ENCODE measurements at places on chromosomes 2 and 18.

DNA sequence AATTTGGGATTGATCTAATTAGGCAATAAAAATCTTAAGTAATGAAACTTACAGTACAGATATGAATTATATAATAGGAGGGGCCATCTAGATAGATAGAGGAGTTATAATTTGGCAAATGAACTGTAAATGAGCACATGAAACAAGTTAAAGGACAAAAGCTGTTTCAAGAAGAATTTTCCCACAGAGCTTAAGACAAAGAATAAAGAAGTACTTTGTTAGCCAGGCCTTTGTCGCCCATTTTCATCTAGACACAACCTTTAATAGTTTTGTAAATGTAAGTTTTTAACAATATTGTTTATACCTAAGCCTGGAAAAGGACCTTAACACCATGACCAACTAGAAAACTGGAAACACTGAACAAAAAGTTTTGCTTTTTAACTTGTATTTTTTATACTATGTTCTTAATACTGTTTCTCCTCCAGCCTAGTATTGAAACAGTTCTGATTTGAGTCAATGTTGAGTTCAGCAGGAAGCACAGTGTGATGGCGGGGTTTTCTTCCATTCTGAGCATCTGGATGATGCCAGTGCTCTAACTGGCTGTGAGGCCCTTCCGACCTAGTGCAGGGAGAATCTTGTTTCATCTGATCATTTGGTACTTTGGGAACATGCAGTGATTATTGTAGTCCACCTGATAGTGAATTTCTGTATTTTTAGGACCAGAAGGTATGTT lies 37.6 kb downstream of the FARP2 start:
- DNase-seq = no peak

DNA sequence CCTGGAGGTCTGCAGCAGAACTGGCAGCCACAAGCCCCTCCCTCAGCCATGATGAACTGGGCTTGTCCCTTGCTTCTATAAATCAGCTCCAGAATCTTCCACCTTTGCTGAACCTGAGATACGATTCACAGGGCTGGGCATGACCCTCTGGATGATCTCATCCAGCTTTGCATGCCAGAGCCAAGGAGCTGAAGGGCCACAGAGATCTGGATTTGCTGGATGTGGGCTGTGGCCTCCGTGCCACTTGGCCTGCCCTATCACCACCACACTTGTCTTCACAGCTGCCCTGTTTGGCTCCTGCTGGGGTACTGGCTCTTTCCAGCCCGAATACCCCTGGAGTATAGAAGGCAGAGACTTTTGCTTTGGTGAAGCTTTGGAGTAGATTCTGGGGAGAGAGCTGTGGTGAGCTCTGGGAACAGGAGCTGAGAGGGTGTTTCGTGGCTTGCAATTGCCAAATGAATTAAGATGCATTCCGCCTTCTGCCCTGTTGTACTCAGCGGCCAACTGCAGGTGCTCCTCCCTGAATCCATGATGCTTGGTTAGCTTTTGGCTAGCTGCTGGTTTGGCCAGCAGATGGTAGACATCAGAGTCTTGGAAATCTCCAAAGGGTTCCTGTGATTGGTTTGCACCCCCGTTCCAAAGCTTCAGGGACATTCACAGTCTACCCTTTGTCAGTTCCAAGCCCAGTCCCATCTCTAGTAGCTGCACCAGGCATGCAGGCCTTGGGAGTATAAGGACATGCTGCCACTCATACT lies 30.9 kb upstream of the GIGYF2 start:
- DNase-seq = no peak

DNA sequence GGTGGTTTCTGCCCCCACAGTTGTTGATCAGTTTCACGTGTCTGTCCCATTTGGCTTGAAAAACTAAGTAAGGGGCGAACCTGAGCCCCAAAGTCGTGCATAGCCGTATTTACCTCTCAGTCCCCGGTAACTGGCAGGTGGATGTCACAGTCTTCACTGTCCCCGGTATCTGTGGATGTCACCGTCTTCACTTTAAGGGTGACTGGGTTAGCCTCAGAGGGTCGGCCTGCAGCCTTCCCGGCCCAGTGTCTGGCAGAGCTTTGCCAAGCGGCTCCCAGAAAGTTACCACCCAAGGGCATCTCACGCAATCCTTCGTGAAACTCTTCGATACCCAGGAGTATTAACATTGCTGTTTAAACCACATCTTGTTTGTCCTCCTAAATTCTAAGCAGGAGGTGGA lies 125.3 kb upstream of the CTDP1 start:
- no peak for DNase-seq

DNA sequence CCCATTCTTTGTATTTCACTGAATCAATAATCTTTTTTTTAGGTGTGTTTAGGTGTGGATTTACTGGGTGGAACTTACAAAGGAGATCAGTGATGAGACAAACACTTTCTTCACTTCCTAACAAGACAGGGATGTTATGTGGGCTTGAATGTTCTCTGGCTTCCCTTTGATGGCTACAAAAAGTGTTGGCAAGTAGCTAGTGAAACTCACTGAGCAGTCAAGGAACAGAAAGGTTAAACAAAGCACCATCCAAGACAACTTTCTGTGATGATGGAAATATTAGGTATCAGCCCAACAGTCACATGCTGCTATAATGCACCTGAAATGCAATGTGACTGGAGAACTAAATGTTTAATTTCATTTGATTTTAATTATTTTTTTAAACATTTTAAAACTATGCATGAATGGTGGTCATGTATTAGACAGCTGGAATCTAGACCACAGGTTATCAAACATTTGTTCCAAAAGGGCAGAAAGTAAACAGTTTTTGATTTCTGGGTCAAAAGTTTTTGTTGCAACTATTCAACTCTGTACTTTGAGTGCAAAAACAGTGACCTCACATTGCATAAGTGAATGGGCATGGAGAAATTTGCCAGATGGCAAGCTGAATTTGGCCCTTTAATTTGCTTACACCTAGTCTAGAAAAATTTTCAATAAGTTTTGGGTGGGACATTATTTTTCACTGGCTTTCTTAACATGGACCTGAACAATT lies 1272.7 kb upstream of the TMEFF2 start:
- DNase-seq = no peak

DNA sequence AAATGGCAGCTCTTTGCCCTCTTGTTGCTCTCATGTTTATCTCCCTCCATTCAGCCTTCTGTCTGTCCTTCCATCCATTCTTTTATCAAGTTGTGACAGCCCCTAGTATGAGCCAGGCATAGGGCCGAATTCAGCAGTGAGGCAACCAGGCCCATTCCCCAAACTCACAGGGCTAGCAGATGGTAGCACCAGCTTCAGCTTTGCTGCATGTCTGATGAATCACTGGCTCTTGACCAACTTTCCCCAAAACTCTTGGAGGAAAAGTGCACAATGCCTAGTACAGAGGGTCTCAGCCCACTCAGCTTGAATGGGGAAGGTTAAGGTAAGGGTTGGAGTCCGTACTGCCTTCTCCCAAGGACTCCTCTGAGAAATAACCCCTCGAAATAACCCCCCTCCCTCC lies 35.7 kb downstream of the NPAS2 start:
- DNase-seq = no peak

DNA sequence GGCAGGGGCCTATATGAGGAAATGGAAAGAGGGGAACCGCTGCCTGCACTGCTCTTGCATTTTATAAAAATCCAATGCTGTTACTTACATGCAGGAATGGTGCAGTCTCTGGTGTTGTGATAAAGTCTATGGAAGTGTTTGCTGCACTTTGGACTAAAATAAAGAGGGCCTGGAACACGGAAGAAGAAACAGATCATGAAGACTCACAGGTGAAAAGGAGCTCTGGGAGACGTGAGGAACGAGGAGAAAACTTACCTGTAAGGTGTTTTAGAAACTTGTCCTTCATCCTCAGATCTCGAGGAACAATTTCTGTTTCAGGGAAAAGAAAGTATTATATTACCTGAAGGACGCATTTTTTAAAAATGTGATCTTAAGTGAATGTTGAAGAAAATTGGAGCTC lies 1.9 kb downstream of the ALKAL2 start:
- DNase-seq = no peak

- no peak for DNase-seq
Measured at GRCh38 chr2:105774781-105775337, 30.1 kb downstream of the NCK2 start.

DNA sequence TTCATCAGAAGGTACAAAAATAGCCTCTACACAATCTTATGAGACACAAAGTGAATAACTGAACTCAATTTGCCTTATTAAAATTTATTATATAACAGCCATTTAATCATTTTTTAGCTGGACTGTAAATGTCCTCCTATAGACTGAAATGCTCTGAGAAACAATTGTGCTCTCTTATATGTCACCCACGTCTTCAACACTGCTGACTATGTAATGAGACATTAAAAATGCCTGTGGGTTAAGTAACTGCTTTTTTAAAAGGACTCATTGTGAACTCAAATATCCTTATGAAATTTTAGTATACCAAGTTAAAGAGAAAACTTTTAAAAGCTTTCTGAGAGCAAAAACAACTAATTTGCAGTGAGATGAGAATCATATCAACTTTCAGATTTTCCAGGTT lies 10.4 kb upstream of the GALNT1 start:
- no peak for DNase-seq

- DNase-seq = no peak
Measured at GRCh38 chr2:6394276-6394675, 471.4 kb downstream of the CMPK2 start.

DNA sequence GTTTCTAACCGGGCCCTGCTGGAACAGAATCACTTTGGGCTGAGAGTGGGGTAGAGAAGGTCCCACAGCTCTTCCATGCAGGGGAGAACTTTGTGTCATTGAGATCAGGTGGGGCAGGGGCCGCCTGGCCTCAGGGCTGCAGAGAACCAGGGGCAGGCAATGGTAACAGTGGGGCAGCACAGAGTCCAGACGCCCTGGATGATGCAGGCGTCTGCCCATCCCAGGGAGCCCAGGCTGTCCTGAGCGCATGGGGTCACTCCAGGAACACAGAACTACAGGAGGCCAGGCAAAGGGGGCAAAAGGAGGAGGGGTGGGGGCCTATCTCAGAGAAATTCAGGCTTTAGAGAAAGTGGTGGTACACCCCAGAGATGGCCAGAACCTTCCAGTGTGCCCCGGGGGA lies 121.3 kb downstream of the NDUFA10 start:
- no peak for DNase-seq

- DNase-seq = no peak
Measured at GRCh38 chr2:177264209-177264692, 276 bp downstream of the NFE2L2 start.

GRCh38 chr2:56128235-56128634 lies 55.6 kb upstream of the CCDC85A start:
- no peak for DNase-seq

DNA sequence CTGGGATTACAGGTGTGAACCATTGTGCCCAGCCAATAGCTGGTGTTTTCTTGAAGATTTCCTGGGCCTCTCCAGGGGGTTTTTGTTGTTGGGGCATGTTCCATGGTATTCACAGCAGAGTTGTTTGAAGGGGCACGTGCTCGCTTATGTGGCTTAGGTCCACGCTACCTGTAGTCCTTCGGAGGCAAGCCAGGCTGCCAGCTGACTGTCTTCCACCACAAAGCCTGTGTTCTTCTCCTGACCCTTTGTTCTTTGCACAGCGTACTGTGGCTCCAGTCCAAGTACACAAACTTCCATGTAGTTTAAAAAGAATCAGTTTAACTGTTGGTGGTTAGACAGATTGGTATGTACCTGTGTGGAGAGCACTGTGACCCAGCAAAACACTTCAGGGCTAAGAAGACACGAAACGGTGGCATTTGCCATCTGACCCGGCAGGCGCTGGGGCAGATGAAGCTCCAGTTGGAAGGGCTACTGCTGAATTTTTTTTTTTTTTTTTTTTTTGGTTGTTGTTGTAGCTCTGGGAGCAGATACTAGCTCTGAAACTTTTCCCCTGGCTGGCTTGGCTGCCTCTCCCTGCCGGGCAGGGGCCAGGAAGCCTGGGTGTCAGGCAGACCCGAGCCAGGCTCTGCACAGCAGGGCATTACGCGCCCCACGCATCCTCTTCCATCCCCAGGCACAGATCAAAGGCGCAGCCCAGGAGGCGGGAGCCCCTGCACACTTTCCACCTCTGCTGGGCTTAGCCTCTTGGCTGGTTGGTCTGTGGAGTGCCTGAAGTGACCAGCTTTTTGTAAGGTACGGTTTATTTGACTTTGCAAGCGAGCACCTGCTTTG lies 5.7 kb downstream of the GREB1 start:
- DNase-seq = no peak

DNA sequence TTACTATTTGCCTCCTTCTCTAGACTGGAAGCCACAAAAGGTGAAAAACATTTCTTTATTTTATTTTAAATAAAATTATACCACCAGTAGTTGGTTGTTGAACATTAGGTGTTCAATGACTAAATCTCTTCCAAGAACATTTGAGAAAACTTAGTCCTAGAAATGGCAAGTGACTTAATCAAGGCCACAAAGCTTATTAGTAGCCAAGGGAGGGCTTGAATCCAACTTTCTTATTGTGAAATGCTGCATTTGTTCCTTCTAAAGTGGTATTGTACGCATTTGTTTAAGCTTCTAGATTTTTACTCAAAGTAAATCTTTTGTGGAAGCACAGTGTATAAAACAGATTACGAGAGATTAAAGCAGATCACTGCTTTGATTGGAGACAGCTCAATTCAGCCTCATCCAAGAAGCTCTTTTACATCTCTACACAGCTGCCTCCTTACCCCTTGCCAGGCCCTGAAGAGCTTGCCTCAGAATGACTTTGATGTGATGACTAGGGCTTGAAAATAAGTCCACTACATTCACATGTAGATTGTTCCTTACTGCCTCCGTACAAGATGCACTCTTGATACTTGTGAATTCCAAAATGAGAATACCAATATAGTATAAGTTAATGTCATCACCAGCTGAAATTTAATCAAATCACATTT lies 244.8 kb downstream of the XIRP2 start:
- no peak for DNase-seq

DNA sequence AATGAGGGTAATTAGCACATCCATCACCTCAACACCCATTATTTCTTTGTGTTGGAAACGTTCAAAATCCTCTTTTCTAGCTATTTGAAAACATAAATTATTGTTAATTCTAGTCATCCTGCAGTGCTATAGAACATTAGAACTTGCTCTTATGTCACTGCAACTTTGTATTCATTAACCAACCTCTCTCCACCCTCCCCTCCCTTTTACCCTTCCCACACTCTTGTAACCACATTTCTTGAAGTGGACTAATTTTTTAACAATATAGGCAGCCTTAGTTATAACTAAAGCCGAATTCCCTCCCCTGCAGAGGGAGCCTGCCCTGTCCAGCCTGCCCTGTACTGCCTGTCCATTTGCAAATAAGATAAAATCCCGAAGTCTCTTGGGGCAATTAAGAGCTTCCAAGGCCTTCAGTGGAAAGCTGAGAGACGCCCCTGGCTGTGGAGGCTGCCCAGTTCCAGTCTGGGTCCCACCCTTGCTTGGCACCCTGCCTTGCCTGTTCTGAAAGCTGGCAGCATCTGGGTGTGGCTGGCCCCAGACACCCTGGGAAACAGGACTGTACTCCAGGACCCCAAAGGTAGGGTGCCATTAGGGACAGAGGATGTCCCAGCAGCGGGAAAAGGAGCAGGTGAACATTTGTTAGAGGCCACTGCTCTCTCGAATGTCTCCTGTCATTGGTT lies 65.1 kb downstream of the MEX3C start:
- DNase-seq = no peak

Data from omental fat pad (tissue), 4 donors.